Psoas muscle (tissue), 8 donors: ENCODE measurements at places on chromosomes 16 and 17. TPM values are rescaled to one million over a fixed set of nuclear protein-coding genes. Genes with fewer than 3 reads are reported as not detected.

GRCh38 chr17:58932956-58933355, 173.7 kb downstream of the TRIM37 start:
- DNase-seq: no peak

DNA sequence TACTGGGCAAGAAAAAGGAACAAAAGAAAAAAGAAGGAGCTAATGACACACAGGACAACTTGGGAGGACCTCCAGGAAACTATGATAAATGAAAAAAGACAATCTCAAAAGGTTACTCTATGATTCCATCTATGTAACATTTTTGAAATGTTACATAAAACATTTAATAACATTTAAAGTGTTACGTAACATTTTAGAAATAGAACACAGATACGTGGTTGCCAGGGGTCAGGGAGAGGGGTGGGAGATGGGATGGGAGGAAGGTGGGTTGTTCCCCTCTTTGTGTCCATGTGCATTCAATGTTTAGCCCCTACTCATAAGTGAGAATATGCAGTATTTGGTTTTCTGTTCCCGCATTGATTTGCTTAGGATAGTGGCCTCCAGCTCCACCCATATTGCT, 116.6 kb downstream of the C16orf95 start:
- no peak for DNase-seq

GRCh38 chr16:88064889-88065746, 113.9 kb downstream of the BANP start:
- peak; percentile 15 for DNase-seq

- no peak for DNase-seq
Measured at GRCh38 chr16:67391424-67392300, 1.6 kb downstream of the TPPP3 start.

GRCh38 chr16:1204933-1205332, 20.1 kb downstream of the TPSG1 start:
- DNase-seq: no peak

DNA sequence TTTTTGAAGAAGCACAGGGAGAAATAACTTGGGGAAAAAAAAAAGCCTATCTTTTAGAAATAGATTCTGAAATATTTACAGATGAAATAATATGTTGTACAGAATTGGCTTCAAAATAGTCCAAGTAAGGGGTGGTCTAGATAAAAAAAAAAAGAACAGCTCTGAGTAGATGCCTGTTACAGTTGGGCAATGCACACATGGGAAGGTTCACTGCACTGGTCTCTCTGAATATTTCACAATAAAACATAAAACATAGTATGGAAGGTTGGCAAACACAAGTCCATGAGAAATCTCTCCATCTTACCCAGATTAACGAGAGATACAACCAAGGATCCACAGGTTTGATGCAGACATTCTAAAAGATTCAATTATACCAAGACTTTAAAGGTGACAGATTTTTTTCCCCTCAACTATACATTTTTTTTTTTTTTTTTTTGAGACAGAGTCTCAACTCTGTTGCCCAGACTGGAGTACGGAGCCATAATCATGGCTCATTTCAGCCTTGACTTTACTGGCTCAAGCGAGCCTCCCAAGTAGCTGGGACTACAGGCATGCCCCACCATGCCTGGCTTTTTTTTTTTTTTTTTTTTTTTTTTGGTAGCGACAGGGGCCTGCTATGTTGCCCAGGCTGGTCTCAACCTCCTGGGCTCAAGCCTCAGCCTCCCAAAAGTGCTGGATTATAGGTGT, 58.0 kb downstream of the KANSL1 start:
- DNase-seq: no peak

DNA sequence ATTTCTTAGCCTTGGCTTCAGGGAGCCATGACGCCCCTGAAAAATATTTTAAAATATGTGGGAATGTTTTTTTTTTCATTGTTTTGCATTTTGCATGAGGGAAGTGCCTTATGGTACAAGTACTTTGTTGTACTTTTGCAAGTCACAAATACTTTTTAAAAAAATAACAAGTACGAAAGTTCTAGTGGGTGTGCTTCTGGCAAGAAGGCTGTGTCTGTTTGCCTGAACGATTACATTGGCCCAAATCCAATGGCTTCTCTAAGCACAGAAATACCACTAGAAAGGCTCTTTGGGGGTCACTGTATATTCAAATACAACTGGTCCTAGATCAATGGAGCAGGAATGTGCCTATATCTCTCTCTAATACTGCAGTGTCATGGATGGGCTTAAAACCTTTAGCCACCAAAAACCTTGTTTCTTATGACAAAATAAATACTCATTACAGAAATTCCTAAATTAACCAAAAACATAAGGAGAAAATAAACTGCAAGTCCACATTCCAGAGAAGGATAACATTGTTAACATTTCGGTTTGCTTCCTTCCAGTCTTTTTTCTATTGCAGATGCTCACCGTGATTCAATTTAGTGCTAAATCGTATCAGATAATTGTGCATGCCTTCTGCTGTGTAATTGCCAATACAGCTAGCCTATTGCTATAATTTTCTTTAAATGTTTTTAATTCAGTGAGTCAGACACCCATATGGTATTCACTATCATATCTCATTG, 97.4 kb downstream of the VAT1L start:
- no peak for DNase-seq

- no peak for DNase-seq
Measured at GRCh38 chr17:82380860-82381702, 9.5 kb downstream of the UTS2R start.

GRCh38 chr17:4544951-4545216, 10.3 kb downstream of the MYBBP1A start:
- peak; percentile 80 for DNase-seq

- no peak for DNase-seq
Measured at GRCh38 chr17:33871720-33872540, 383.2 kb upstream of the CCL2 start.

GRCh38 chr17:73188011-73188410, 4.8 kb upstream of the COG1 start:
- no peak for DNase-seq

GRCh38 chr16:2027024-2028010, 615 bp downstream of the NHERF2 start:
- DNase-seq: no peak

DNA sequence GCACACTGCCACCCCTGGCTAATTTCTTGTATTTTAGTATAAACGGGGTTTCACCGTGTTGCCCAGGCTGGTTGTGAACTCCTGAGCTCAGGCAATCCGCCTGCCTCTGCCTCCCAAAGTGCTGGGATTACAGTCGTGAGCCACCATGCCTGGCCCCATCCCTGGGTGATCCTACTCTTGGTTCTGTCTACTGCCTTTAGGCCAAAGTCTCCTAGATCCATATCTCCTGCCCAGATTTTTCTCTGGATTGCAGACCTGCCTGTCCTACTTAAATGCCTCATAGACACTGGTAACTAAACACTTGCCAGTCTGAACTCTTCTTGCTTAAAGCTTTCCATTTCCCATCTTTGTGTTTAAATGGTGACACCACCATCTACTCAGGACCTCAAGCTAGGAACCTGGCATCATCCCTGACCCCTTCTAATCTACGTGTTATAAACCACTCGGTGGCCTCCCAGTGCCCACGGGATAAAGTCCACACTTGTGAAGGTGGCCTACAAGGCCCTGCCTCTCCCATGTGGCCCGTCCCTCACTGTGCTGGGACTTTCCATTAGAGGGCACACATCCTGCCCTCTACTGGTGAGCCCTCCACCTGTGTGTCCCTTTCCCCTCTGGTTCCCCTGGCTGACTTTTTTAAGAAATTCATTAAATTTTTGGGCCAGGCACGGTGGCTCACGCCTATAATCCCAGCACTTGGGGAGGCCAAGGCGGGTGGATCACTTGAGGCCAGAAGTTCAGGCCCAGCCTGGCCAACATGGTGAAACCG, 51.1 kb downstream of the USP43 start:
- DNase-seq: no peak

- DNase-seq: no peak
Measured at GRCh38 chr16:457732-458400, 32.4 kb downstream of the RAB11FIP3 start.

DNA sequence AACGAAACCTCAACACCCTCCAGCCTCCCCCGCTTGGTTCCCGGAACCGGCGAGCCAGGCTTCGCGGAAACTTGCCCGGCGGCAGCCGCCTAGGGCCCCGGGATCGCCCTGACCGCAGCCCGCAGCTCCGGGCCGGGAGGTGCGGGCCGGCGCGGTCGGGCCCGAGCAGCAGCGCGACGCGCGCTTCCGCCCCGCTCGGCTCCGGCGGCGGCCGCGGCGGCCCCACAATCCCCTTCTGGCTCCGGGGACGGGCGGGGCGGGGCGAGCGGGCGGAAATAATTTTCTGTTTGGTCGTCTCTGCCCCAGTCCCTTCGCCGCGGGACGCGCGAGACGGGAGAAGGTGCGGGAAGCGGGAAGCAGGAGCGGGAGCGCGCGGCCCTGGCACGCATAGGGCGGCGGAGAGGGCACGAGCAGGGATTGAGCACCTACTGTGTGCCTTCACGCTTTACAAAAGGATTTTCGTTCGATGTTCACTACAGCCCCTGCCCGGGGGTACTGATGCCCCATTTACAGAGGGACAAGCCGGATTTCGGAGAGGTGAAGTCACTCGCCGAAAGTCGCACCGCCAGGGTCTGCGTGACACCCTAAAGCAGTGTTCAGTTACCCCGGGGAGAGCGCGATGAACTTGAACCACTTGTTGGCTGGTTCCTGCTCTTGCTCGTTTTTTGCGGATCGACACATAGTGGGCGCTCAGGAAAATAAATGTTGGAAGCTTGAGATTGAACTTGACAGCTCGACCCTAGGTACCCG, 2.7 kb upstream of the MLLT6 start:
- DNase-seq: peak; percentile 93

- DNase-seq: no peak
Measured at GRCh38 chr16:68732042-68732680, 4.9 kb upstream of the CDH1 start.

GRCh38 chr17:46877466-46877865, 26.1 kb downstream of the WNT9B start:
- DNase-seq: no peak

- DNase-seq: peak; percentile 72
Measured at GRCh38 chr17:32111141-32111771, 31.0 kb upstream of the RHOT1 start.

GRCh38 chr17:67311575-67311974, 54.8 kb downstream of the PSMD12 start:
- no peak for DNase-seq

- peak; percentile 78 for DNase-seq
Measured at GRCh38 chr17:4899341-4900230, at the start of gene C17orf107. Gene C17orf107 (plus strand): TSS chr17:4899536. CDS start chr17:4899763, 227 bp downstream.

DNA sequence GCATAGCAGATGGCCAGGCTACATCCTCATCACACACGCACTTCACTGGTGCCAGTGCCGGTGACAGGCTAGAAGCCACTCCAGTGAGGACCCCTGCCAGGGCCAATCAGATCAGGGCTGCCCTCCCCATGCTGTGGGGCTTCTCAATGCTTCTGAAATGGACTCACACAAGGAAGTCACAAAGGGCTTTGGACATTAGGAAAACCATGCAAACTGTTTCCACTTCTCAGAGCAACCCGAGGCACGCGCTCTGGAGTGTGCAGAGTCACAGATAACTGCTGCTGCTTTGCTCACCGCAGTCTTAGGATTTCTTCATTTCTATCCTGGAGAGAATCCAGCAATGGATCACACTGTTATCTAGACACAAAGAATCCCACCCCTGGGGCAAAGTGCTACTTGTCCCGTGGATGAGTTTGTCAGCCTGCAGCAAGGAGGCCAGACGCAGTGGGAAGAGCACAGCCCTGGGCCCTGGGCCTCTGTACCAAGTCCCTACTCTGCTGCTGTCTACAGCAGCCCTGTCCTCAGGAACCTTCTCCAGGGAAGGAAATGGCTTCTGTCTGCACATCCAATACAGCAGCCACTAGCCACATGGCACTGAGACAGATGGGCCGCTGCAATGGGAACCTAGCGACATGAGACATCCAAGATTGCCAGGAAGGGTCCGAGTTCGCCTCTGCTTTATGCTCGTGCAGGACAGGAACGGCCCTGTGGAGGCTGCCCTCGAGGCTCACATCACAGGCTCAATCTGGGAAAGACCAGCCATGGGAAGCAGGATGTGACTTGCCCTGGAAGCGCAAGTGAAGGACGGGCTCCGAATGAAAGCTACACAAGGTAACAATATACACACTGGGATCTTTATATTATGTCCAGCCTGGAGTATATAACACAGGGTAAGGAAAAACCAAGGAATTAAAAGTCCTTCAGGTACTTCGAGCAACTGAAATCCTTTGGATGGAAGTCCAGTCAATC, 169.3 kb downstream of the ZFHX3 start:
- DNase-seq: no peak

DNA sequence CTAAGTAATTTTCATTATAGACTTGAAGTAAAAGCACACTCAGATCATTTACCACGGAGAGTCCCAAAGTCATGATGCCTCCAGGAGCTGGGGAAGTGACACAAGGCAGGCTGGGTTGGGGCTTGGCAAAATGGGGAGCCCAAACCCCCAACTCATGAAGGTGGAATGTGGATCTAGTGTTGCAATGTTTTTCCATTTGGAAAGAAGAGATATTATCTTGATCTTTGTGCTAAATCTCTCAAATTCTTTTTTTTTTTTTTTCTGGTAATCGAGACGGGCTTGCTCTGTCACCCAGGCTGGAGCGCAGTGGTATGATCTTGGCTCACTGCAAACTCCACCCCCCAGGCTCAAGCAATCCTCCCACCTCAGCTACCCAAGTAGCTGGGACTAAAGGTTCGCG, 7.5 kb upstream of the KCNG4 start:
- no peak for DNase-seq

GRCh38 chr17:76909971-76910760, 42.0 kb downstream of the MGAT5B start:
- no peak for DNase-seq

DNA sequence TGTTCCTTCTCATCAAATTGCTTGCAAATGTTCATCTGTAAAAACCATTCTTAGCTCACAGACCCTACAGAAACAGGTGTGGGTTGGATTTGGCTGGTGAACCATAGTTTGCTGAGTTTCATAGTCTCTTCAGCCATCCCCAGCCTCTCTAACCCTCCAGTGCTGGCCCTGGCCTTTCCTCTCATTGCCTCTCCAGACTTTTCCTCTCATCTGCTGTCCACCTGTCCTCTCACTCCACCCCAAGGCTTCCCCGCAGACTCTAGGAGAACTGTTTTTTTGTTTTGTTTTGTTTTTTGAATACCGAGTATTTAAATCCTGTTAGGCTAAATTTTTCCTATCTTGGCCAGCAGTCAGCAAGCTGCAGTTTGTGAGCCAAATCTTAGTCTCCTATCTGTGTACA, 41.1 kb downstream of the MEOX1 start:
- DNase-seq: no peak

DNA sequence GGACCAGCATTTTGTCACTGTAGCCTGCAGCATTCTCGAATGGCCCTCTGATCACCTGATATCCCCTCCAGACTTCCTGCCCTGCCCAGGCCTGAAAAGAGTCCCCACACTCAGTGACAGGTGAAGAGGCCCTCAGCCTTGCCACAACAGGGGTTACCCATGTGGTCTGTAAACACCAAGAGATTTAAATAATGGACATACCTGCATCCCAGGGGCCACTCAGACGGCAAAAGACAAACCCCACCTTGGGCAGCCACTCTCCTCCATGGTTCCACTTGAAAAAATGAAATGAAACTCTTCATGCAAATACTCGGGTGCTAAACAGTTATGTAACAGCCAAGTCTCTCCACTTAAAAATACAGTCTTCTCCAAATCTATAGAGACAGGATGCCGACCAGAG, 22.9 kb upstream of the PECAM1 start:
- DNase-seq: no peak

The OTOP3 gene
- 0.04 TPM for polyA plus RNA-seq

The TSC2 gene
- polyA plus RNA-seq: 27.8 TPM

The USB1 gene
- polyA plus RNA-seq: 30.7 TPM

The MT1M gene
- 300 TPM for polyA plus RNA-seq

The PYY gene
- not detected for polyA plus RNA-seq

The RASD1 gene
- 10.7 TPM for polyA plus RNA-seq
